ENCODE measurements at places on chromosomes 4 and X.

DNA sequence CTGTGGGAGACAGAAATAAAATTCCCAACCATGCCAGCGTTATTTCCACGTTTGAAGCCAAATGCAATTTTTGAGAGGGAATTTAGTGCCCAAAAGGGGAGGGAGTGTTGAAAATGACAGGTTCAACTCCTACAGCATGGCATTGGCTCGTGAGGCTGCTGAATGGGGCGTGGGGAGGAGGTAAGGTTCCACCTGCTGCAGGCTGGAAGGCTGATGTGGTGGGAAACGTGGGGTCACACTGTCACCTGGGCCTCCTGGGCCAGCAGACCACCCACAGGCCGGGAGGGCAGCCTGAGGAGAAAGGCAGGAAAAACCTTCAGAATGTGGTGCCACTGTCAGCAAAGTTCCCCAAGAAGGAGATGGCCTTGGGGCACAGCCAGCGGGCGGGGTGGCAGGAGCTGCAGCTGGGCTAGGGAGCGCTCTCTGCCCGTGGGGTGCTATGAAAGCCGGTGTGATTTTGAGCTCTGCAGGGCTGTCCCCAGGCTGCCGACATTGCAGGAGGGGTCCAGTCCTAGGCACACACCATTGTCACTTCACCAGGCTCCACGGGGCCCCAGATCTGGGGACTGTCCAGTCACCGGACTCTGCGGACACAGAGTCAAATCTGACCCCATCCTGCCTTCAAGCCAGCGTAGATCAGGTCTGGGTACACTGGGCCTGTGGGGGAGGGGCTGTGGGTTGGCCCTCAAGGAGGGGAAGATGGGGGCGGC lies 19.6 kb downstream of the MSANTD1 start:
- no peak for DNase-seq

DNA sequence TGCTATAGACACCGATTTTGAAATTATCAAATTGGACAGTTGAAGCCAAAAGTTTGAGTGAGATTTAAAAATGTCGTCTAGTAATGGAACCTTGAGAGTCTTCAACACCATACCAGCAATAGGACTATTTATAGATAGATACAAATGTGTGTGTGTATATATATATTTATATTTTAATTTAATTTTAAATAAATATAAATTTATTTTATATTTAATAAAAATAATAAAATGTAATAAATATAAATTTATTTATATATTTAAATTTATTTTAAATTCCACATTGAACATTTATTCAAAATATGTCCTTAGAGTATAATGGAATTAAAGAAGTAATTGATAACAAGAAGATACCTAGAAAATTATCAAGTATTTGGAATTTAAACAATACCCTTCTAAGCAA lies 221.9 kb upstream of the CXXC4 start:
- no peak for DNase-seq

DNA sequence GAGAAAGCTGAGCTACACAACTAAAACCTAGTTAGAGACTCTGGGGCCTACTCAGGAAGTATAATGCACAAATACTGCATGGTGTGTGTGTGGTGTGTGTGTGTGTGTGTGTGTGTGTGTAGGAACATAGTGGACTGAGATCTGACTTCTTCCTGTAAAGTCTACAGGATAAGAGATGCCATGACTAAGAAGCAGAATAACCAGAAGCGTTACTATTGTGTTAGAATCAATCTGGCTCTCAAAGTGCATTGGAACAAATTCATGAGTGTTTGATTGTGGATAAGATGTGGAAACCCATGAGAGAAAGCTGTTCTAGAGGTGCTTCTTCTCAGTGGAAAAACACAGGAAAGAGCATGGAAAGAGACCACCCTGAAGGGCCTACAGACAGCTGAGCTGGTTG lies 302.1 kb downstream of the INPP4B start:
- DNase-seq, result no peak

DNA sequence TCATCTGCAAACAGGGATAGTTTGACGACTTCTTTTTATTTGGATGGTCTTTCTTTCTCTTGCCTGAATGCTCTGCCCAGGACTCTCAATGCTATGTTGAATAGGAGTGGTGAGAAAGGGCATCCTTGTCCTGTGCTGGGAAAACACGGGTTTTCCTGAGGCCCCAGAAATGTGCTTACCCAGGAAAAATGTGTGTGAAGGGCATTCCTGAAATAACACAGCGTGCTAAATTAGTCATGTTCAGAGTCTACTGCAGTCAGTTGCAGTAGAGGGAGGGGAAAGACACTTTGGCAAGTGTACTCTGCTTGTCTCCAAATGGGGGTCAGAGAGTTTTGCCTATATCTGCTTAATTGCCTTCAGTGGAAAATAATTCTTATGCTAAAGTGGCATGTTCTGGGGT lies 153.9 kb downstream of the CCNG2 start:
- DNase-seq, result no peak

DNA sequence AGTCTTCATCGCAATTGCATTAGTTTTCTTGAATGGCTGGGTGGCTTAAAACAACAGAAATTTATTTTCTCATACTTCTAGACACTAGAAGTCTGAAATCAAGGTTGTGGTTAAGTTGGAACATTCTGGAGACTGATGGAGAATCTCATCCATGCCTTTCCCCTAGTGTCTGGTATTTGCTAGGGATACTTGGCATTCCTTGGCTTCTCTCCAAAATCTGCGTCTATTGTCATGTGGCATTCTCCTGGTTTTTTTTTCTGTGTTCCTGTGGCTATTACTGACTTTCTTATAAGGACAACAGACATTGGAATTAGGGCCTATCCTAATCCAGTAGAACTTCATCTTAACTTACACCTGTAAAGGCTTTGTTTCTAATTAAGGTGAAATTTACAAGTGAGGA lies 272.8 kb upstream of the EPHA5 start:
- no peak for DNase-seq

DNA sequence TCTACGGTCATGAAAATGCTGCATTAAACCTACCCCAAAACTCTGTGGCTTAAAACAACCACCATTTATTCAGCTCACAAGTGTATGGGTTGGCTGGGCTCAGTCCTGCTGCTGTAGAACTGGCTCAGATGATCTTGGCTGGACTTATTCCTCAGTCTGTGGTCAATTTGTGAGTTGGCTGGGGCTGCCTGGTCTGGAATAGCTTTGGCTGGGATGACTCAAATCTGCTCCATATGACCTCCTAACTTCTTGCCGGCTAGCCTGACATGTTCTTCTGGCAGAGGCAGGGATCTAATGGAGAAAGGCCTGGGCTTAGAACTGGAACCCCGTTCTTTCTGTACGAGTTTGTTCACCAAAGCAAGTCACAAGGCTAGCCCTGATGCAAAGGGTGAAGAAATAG lies 71.7 kb downstream of the CFAP299 start:
- DNase-seq, result no peak

DNA sequence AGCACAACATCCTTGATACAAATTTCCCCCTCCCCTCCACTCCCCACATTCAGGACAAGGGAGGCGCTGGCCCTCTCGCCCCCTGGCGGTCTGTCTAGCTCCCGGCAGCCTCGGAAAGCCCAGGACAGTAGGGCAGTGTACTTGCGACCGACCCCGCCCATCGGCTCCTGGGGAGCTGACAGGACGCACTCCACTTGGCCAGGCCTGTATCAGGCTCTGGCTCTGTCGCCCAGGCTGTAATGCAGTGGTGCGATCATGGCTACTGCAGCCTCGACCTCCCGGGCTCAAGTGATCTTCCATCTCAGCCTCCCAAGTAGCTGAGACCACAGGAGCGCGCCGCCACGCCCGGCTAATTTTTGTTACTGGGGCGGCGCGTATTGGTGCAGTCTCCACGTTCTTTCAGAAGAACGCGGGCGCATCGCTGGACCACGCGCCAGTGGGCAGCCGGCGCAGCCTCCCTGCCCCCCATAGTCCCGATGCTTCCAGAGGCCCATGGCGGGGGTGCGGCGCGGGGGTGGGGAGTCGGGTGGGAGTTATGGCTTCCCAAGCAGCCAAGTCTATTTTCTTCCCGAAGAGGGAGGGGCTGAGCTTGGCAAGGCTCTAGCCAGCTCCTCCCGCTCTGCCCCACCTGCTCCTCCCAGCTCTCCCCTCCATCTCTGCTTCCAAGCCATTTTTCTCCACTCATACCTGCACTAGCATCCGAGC lies 7.8 kb upstream of the AKAP14 start:
- no peak for DNase-seq
